ENCODE measurements at places on chromosomes 11 and 22.

GRCh38 chr11:1597331-1597993 lies 632 bp downstream of the KRTAP5-2 start:
- no peak for DNase-seq

- no peak for DNase-seq
Observed at GRCh38 chr22:42025421-42025820, 26.8 kb downstream of the WBP2NL start.

- DNase-seq = no peak
Observed at GRCh38 chr22:44625421-44625760, 76.6 kb upstream of the PRR5 start.

DNA sequence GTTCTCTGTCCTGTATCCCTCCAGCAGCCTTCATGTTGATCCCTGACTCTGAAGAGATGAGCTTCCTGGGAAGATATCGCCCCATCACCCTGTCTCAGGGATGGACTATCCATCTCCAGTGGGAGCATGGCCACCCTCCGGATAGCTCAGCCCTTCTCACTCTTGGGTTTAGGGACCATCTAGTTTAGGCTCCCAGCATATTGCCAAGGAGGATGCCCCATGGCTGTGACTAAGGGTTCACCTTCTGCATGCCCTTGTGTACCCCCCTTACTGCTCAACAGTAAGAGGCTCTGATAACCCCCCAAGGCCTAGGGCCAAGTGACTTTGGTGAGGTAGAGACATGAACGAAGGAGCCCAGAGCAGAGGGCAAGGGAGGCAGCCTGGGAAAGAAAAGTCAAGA lies 1.3 kb downstream of the TMPRSS13 start:
- DNase-seq = no peak

DNA sequence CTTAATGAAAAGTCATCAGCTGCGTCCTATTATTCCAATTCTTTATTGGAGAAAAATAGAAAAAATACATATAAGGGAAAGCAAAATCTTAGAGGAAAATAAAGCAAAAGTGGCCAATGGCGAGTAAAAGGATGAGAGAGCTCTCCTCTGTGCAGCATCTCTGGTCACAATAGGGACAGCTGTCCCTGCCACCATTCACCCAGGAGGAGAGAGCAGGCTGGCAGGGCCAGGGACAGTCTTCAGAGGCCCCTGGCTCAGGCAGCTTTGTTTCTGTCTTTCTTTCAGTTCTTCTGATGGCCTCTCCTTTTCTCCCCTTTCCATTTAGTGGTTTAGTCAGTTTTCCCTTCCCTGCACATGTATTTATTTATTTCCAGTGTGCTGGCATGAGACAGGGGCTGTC lies 941.3 kb downstream of the NTM start:
- no peak for DNase-seq

DNA sequence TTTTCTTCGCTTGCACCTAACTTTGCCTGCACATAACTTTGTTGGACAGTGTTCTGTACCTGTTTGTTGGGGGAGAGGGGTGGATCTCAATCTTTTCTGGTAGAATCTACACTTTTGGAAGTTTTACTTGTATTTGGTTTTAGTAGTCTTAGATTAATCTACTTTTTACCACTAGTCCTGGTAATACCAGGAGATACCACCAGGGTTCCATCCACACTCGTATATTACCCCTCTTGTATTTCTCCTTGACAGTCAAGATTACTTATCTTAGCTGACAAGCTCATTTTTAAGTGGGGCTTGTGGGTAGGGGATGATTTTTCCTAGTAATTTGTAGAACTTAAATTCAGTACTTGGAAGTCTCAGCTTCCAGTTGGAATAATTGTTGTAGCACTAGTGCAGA lies 37.3 kb upstream of the TECTA start:
- DNase-seq = no peak

- no peak for DNase-seq
Observed at GRCh38 chr11:288478-289397, at the start of gene PGGHG. PGGHG (plus strand) TSS chr11:289126; CDS start chr11:289817, 691 bp downstream.

GRCh38 chr11:114124601-114125144 lies 65.2 kb downstream of the ZBTB16 start:
- no peak for DNase-seq

Data from stimulated activated CD8-positive, alpha-beta memory T cell treated with anti-CD3 and anti-CD28 coated beads, Interleukin-4, amount 100 ng/mL, for 4 hours (primary cell).